Natural killer cell treated with Interleukin-12 subunit alpha and Interleukin-12 subunit beta and Interleukin-15 and Interleukin-18, amount 100 ng/mL, for 72 hours (primary cell): ENCODE measurements at places on chromosomes 12 and 14.
A peak's percentile ranks its signal among the peaks of the same experiment; 100 is the strongest.

DNA sequence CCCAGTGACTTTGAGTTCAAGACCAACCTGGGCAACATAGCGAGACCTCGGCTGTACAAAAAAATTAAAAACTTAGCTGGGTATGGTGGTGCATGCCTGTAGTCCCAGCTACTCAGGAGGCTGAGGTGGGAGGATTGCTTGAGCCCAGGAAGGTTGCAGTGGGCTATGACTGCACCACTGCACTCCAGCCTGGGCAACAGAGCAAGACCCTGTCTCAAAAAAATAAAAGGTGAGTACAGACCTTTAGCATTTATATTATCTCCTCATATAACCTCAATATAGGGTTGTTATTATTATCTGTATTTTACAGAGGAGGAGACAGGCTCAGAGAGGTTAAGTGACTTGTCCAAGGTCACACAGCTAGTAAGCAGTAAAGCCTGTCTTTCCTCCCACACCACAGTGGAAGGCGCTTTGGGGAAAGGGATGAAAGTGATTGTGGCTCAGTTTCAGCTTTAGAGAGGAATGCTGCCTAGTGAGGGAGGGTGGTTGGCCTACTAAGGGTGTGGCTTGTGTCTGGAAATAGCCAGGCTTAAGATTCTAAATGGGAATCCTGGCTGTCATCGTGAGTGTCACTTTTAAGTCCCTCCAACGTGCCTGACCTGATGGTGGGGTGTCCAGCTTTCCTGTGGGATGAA lies 7.2 kb downstream of the TPCN1 start:
- DNase-seq, result no peak

GRCh38 chr12:57280211-57281062 lies 29.4 kb upstream of the STAC3 start:
- peak; percentile 71 for DNase-seq

- no peak for DNase-seq
These were observed 44.8 kb downstream of the PZP start for GRCh38 chr12:9163392-9163791.

DNA sequence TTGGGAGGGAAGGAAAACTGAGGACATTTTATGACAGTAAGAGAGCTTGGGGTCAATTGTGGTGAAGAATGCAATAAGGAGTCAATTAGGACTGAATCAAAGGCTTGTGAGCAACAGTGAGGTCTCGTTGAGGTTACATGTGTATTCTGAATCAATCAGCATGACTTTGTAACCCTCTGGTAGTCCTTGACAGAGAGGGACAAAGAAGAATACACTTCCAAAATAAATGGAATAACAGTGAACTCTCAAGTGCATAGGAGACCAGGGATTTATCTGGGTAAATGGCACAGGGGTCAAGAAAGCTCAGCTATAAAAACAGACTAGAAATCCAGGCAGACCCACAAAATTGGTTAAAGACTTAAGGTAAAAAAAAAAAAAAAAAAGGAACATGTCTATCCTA lies 85.1 kb upstream of the NAV3 start:
- no peak for DNase-seq

GRCh38 chr12:31011336-31011735 lies 62.3 kb upstream of the DDX11 start:
- no peak for DNase-seq

DNA sequence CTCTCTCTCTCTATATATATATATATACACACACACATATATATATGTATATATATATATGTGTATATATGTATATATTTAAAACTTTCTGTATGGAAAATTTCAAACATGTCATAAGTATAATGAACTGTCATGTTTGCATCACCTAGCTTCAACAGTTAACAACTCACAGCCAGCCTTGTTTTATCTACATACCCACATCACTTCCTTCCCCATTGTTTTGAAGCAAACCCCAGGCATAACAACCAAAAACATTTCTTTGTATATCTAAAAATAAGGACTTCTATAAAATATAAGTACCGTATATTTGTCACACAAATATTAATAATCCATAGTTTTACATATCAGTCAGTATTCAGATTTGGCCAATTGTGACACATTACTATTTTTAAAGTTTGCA lies 57.4 kb downstream of the PAPOLA start:
- no peak for DNase-seq
